ENCODE measurements at places on chromosomes 2 and 18.

GRCh38 chr2:180553094-180553715 is 427.2 kb upstream of the UBE2E3 start:
- DNase-seq = no peak

- DNase-seq = no peak
These were observed 150.7 kb downstream of the GALNT14 start for GRCh38 chr2:30987566-30987965.

DNA sequence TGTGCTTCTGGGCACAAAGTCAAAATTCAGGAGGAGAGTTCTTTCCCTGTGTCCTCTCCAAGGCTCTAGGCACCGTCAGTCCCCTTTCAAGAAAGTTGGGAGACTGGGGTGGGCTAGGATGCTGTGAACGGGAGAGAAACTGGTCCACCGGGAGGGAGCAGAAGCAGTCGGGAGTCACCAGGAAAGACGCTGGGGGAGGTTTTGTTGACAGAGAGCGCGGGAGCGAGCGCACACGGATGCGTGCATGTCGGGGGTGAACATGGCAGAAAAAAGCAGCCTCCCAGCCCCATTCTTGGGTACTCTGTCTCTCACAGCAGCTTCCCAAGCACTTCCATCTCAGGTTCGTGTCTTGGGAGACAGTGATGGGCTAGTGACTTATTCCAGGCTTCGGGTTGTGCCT is 97.1 kb upstream of the PXDN start:
- no peak for DNase-seq

DNA sequence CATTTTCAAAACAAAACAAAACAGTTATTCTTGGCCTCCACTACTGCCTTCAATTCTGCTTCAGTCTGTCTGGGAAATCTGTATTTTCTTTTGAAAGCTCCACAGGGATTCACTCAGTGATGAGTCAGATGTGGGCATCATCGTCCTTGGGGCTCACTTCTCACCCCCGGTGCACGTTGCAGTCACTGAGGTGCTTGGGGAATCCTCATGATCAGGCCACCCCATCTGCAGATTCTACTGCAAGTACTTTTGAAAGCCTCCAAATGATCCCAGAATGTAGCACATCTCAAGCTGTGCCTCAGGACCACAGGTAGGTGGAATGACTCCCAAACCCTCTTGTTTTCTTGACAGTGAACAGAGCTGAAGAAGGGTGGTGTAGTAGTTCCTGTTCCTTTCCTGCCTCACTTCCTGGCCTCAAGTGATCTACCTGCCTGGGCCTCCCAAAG is 34.3 kb downstream of the LPIN2 start:
- no peak for DNase-seq

DNA sequence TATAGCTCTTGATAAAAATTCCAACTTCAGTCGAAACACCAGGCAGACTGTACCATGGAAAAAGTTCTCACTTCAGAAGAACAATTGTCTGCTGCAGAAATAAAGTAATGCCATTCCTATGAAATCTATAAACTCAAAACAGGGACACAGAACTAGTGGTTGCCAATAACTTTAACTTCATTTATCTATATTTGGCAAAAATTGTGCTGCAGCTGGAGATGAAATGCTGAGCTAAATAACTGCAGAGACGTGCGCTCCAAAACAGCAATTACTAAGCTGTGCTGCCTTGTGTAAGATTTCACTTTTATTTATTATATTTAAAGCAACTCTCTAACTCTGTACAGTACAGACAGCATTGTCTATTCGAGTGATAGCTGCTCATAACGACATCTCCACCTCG is 540.1 kb upstream of the ID2 start:
- no peak for DNase-seq

GRCh38 chr2:71798266-71799012 is 345.1 kb downstream of the DYSF start:
- DNase-seq = no peak

DNA sequence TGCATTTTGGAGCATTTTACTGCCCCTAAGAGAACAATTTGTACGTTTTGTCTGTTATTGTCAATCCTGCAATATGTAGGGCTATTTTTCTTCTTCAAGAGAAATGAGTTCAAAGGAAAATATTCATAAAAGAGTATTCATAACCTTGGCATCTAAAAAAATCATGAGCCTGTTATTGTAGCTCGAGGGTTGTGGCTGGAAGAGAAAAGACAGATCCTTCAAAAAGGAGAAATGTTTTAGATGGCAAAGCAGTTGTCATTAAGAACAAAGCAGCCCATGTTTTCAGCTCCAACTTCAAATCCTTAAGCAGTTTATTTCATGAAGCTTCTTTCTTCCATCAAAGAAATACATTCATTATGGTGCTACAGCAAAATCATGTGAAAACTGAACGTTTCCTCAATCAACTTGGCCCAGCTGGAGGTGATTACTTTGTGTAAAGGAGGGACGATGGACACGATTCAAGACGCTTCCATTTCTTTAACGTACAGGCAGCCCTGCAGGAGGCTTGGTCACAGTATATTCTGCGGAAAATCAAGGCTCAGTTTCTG is 31.4 kb downstream of the QPCT start:
- no peak for DNase-seq

DNA sequence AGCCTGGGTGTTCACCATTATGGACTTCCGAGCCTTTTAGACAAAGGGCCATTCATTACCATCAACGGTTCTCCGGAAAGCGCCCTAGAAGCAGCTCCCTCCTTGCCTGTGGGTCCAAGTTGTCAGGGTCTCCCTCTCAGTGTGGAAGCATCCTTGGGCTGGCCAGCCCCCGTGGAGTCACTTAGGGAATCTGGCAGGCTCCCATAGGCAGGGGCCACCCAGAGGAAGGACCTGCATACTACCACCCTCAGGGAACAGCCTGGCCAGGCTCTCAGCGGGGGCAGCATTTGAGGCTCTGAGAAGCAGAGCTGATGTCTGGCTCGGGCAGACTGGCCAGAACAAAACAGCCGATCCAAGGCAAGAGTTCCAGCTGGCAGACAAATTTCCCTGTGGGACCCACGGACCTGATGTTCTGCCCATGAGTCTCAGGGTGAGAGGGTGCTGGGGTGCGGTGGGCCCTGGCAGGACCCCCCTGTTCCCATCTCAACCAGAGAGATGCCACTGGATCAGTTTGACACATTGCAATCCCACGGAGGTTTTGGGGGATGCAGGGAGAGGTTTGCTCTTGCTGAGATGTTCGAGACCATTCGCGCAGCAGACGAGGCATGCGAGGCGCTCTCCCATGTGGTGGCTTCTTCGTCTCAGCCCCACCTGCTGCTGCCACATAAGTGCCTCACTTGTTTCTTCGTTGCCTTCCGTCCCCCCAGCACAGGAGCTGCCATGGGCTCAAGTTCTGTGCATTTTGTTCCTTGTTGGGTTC is 56.9 kb downstream of the ACKR3 start:
- peak; percentile 59 for DNase-seq

GRCh38 chr18:74477771-74478170 is 18.4 kb upstream of the CNDP2 start:
- DNase-seq = no peak

DNA sequence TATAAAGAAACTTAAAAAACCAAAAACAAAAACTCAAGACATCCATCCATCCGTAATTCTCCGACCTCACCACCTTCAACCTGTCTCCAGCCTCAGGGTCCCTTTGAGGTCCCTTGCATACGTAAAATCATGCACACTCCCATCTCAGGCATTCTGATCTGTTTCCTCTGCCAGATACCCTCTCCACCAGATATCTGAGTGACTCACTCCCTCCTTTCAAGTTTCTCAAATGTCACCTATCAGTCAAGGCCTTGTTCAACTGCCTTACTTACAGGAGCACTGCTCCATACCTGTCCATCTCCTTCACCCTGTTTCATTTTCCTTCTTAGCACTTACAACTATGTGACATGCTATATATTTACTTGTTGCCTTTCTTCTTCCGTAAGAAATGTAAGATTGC is 369.3 kb downstream of the NBAS start:
- DNase-seq = no peak

GRCh38 chr18:59623456-59624368 is 73.5 kb downstream of the CCBE1 start:
- DNase-seq = no peak

- DNase-seq = no peak
These were observed 31.1 kb downstream of the PSME4 start for GRCh38 chr2:53939656-53940055.

DNA sequence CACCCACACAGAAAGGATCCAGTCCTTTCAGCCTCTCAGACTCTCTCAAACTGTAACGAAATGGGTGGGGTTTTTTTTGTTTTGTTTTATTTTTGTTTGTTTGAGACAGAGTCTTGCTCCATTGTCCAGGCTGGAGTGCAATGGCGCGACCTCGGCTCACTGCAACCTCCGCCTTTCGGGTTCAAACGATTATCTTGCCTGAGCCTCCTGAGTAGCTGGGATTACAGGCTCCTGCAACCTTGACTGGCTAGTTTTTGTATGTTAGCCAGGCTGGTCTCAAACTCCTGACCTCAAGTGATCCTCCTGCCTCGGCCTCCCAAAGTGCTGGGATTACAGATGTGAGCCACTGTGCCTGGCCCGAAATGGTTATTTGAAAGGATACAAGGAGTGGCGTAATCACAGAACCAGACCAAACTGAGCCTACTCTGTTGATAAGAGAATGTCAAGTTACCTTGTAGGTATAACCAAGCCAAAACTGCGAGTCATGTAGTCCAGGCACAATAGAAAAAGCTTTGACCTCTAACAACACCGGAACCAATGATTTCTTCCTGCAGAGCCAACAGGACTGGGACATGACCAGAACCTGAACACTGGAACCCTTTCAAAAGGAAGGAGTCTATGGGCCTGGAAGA is 72.5 kb downstream of the NCAPH start:
- DNase-seq = no peak

DNA sequence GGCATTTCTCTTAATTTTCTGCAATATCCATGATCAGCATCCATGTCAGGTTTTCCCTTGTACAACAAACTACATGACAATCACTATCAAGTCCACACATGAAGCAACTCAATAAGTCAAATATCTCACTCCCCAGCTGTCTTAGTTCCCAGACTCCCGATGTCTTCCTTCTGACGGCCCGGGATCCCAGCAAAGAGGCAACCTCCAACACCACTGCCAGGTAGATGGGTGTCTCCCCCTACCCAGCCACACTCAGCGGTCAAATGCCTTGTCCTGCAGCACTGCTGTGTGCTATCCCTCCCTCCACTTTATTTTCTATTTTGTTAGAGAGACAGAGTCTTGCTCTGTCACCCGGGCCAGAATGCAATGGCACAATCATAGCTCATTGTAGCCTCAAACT is 23.3 kb downstream of the TRABD2A start:
- DNase-seq = no peak

GRCh38 chr18:58391231-58391825 is 237.6 kb downstream of the ALPK2 start:
- no peak for DNase-seq
